ENCODE measurements at places on chromosomes 5 and 9.

- no peaks in the 10 kb centered on the region for H3K36me3 ChIP-seq
- H3K4me1 ChIP-seq, result peaks cover 70% of the 10 kb centered on the region
- H3K27ac ChIP-seq, result peak overlapping the region; percentile 76
- peak overlapping the region; percentile 13 for H3K4me3 ChIP-seq
Observed at GRCh38 chr9:137411645-137412380, 11.1 kb downstream of the EXD3 start.

DNA sequence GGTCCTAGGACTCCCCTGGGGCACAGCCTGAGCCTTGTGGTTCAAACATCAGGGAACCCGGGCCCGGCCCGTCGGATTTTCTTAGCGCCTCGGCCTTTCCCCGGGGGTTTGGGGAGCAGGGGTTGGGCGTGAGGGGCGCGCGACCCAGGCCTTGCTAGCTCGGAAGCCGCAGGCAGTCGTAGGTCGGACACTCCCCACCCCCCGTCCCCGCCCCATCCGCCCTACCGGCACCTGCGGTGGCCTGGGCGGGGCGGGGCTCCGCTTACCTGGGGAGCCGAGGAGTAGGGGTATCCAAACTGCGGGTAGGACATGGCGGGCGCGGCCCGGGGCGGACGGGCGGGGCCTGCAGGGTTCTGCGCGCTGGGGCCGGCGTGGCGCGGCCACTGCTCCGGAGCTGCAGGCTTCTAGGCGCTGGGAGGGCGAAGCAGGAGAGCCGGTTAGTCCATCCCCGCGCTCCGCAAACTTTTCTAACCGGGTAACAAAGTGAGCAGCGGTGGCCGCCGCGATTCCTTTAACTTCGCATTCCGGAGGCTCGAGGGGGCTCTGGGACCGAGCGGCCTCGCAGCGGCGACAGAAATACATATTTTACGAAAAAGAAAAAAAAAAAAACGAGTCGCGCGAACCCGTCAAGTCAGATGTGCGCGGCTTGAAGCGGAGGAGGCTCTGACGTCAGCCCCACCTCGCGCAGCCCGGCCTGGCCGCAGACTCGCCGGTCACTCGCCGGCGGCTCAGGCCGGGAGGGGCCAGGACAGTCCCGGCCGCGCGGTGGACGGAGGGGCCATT, at the start of gene IRX4:
TSS of gene IRX4 (minus strand) at position 589 of the 783 bp plus-strand sequence. CDS start at position 311, 278 bp downstream.
- DNase-seq, result peak; percentile 66
- peaks cover 98% of the 10 kb centered on the region for H3K27me3 ChIP-seq
- peaks cover 20% of the 10 kb centered on the region for H3K4me1 ChIP-seq

GRCh38 chr9:111798786-111799185, 4.0 kb upstream of the SHOC1 start:
- DNase-seq, result no peak
- no peaks in the 10 kb centered on the region for H3K36me3 ChIP-seq
- no peaks in the 10 kb centered on the region for H3K27me3 ChIP-seq
- H3K27ac ChIP-seq, result no peak overlapping the region
- H3K4me1 ChIP-seq, result no peaks in the 10 kb centered on the region
- H3K4me3 ChIP-seq, result no peak overlapping the region

- H3K4me1 ChIP-seq, result no peaks in the 10 kb centered on the region
- DNase-seq, result no peak
- no peaks in the 10 kb centered on the region for H3K36me3 ChIP-seq
- H3K27ac ChIP-seq, result no peak overlapping the region
Observed at GRCh38 chr5:20494706-20495105, 506.7 kb upstream of the CDH18 start.

- no peak overlapping the region for H3K4me3 ChIP-seq
- H3K27me3 ChIP-seq, result no peaks in the 10 kb centered on the region
- peaks cover 72% of the 10 kb centered on the region for H3K4me1 ChIP-seq
- H3K36me3 ChIP-seq, result no peaks in the 10 kb centered on the region
- H3K27ac ChIP-seq, result peak overlapping the region; percentile 91
Observed at GRCh38 chr5:88824141-88824540, 58.8 kb downstream of the MEF2C start.

DNA sequence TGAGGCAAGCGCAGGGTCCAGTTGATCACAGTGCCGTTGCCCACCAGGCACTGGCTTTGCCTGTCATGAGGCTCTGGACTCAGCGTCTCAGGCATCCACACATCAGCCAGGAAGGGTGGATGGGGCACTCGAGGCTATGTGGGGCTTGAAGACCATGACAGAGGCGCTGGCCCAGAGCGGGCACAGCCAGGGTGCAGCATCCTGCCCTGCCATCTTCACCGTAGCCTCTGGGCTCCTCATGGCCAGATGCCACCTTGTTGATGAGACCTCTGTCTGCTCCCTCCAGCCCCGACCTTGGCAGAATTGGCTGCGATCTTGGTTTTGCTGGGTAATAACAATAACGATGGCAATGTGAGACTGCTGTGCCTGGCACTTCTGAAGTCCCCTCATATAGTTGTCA, 404.2 kb upstream of the IRX2 start:
- no peaks in the 10 kb centered on the region for H3K36me3 ChIP-seq
- H3K27me3 ChIP-seq, result no peaks in the 10 kb centered on the region
- no peak overlapping the region for H3K27ac ChIP-seq
- H3K4me3 ChIP-seq, result no peak overlapping the region

- H3K27ac ChIP-seq, result no peak overlapping the region
- no peaks in the 10 kb centered on the region for H3K27me3 ChIP-seq
- no peak overlapping the region for H3K4me3 ChIP-seq
- DNase-seq, result no peak
- no peaks in the 10 kb centered on the region for H3K36me3 ChIP-seq
Observed at GRCh38 chr5:106822851-106823250, 847.9 kb downstream of the EFNA5 start.

DNA sequence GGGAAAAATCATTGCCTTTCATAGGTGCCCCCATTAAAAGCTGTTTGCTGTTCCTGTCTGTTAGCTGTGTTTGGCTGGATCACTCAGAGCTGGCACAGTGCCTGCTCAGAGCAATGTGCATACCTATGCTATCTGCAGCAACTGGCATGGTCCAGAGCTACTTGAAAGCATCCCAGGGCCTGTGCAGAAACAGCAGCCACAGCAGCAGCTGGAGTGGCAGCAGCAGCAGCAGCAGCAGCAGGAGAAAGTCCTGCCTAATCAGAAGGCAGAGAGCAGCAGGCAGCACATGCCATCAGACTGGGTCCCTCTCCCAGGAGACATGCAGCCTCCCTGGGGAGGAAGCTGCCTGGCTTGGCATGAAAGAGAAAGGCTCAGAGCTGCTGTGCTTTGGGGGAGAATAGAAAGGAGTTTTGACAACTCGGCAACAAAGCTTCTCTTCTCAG, 243.8 kb upstream of the WWC1 start:
- DNase-seq, result no peak
- H3K27ac ChIP-seq, result no peak overlapping the region
- no peak overlapping the region for H3K4me3 ChIP-seq
- no peaks in the 10 kb centered on the region for H3K27me3 ChIP-seq
- no peaks in the 10 kb centered on the region for H3K4me1 ChIP-seq

GRCh38 chr9:131889437-131890251, 149.8 kb upstream of the RAPGEF1 start:
- H3K4me1 ChIP-seq, result no peaks in the 10 kb centered on the region
- no peak for DNase-seq
- no peak overlapping the region for H3K27ac ChIP-seq
- no peaks in the 10 kb centered on the region for H3K27me3 ChIP-seq

DNA sequence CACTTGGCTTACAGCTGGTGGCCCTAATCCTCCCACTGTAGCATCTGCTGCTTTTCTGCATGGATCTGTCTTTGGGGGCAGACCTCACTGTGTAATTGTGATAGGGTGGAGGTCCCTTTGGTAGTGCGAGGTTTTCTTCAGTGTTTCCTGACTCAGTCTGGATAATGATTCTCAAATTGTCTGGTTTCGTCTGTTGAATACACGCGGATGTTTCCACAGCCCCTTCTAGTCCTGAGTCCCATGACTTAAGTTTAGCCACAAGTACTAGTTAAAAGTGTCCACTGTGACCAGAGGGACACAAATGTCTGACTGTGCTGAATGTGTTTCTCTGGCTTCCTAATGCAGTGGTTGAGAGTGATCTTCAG, 70.5 kb downstream of the LMNB1 start:
- H3K27ac ChIP-seq, result peak overlapping the region; percentile 85
- no peaks in the 10 kb centered on the region for H3K36me3 ChIP-seq
- no peak overlapping the region for H3K4me3 ChIP-seq
- peaks cover 54% of the 10 kb centered on the region for H3K4me1 ChIP-seq

- no peak for DNase-seq
- no peaks in the 10 kb centered on the region for H3K36me3 ChIP-seq
- no peak overlapping the region for H3K4me3 ChIP-seq
- H3K27me3 ChIP-seq, result peaks cover 44% of the 10 kb centered on the region
- H3K27ac ChIP-seq, result no peak overlapping the region
- no peaks in the 10 kb centered on the region for H3K4me1 ChIP-seq
Observed at GRCh38 chr5:154526231-154527226, 48.5 kb upstream of the HAND1 start.

- H3K27me3 ChIP-seq, result no peaks in the 10 kb centered on the region
- peaks cover 39% of the 10 kb centered on the region for H3K4me1 ChIP-seq
- H3K27ac ChIP-seq, result no peak overlapping the region
- peaks cover 56% of the 10 kb centered on the region for H3K36me3 ChIP-seq
- no peak overlapping the region for H3K4me3 ChIP-seq
Observed at GRCh38 chr9:129832982-129833381, 2.1 kb downstream of the C9orf78 start.

GRCh38 chr5:5466227-5466626, 43.8 kb downstream of the ICE1 start:
- no peak for DNase-seq
- H3K4me3 ChIP-seq, result no peak overlapping the region
- H3K27ac ChIP-seq, result no peak overlapping the region
- no peaks in the 10 kb centered on the region for H3K27me3 ChIP-seq
- H3K36me3 ChIP-seq, result peaks cover 92% of the 10 kb centered on the region

GRCh38 chr9:84261070-84261746, 79.3 kb downstream of the SLC28A3 start:
- H3K27ac ChIP-seq, result no peak overlapping the region
- DNase-seq, result peak; percentile 91
- peak overlapping the region; percentile 50 for H3K4me3 ChIP-seq
- H3K36me3 ChIP-seq, result no peaks in the 10 kb centered on the region

GRCh38 chr5:162654661-162655405, 587.3 kb downstream of the GABRG2 start:
- H3K4me3 ChIP-seq, result no peak overlapping the region
- no peaks in the 10 kb centered on the region for H3K27me3 ChIP-seq
- no peak overlapping the region for H3K27ac ChIP-seq
- H3K4me1 ChIP-seq, result no peaks in the 10 kb centered on the region
- no peaks in the 10 kb centered on the region for H3K36me3 ChIP-seq
- DNase-seq, result no peak

DNA sequence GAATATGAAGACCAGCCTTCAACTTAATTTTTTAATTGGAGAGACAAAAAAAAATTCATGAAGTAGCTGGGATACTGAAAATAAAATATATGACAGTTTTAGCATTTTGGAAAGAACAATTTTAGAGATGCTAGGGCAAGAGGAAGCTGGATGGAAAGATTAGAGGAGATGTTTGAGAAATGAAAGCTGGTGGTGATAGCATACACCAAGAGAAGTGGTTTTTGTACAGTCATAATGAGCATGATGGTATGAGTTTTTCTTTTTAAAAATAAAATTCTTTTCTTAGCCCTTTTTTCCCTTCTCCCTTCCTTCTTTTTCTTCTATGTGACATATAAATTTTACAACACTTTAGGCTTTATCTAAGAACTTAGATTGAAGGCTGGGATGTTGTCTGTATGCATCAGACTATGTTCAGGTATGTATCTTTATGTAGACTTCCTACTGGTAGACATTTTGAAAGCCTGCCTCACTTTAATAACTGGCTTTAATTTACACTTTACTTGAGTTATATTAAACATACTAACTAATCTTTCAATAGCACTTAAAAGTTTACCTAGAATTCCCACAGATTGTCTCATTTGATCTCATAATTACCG, 522.5 kb downstream of the TLE4 start:
- DNase-seq, result no peak
- H3K27me3 ChIP-seq, result no peaks in the 10 kb centered on the region
- no peaks in the 10 kb centered on the region for H3K4me1 ChIP-seq

GRCh38 chr5:151216781-151217180, 7.1 kb downstream of the CCDC69 start:
- peaks cover 100% of the 10 kb centered on the region for H3K4me1 ChIP-seq
- DNase-seq, result no peak
- no peaks in the 10 kb centered on the region for H3K27me3 ChIP-seq
- peak overlapping the region; percentile 98 for H3K27ac ChIP-seq

DNA sequence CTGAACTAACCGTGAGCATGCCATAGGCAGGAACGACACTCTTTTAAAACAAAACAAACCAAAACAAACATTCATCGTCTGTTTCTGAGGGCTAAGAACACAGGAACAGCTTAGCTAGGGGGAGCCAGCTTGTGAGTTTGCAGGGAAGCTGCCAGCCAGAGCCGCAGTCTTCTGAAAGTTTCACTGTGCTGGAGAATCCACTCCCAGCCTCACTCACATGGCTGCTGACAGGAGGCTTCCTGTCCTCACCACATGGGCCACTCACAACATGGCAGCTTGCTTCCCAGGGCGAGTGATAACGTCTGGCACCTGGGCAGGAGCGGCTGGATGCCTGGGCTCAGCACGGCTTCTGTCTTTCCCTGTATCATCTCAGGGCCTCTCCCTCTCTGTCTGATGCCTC, 275.2 kb downstream of the MSX2 start:
- H3K4me1 ChIP-seq, result no peaks in the 10 kb centered on the region
- no peak overlapping the region for H3K4me3 ChIP-seq
- H3K27me3 ChIP-seq, result no peaks in the 10 kb centered on the region

GRCh38 chr9:84254972-84255371, 85.6 kb downstream of the SLC28A3 start:
- H3K4me3 ChIP-seq, result no peak overlapping the region
- no peaks in the 10 kb centered on the region for H3K4me1 ChIP-seq
- H3K27ac ChIP-seq, result no peak overlapping the region
- no peaks in the 10 kb centered on the region for H3K36me3 ChIP-seq

DNA sequence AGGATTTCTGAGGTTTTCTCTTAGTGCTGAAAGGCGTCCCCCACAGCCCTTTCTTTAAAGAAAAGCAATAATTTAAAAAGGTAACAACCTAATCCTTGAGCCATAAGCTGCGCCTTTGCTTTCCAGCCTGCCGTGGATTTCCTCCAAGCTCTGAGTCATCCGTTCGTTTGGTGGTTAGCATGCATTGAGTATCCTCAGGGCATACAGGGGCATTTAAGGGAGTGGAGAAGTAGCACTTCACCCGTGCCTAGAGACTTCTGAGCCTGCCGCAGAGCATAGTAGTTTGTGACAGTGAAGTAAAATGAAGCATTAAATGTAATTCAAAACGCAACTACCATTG, 892 bp upstream of the TNC start:
- H3K4me1 ChIP-seq, result no peaks in the 10 kb centered on the region
- peak overlapping the region; percentile 44 for H3K4me3 ChIP-seq
- no peaks in the 10 kb centered on the region for H3K36me3 ChIP-seq
- peaks cover 65% of the 10 kb centered on the region for H3K27me3 ChIP-seq
- H3K27ac ChIP-seq, result no peak overlapping the region

DNA sequence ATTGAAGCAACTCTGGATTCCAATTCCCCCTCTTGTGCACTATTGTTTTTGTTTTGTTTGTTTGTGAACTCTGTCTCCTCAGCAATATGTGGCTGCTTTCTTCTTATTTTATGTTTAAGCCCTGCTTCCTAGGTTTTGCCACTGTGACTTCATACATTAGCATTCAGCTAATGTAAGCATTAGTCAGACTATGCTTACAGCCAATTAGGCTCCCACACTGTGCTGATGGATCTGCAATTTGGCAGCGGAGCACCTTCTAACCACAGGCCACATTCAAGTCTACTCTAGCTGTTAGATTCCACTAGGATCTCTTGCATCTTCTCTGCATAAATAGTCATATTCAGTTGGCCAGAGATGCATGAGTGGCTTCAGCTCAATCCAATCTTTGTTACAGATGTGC, 9.6 kb upstream of the BICD2 start:
- no peak for DNase-seq
- no peak overlapping the region for H3K4me3 ChIP-seq
- H3K4me1 ChIP-seq, result peaks cover 21% of the 10 kb centered on the region
- H3K36me3 ChIP-seq, result no peaks in the 10 kb centered on the region

GRCh38 chr5:136032564-136032963, 3.8 kb downstream of the TGFBI start:
- no peak overlapping the region for H3K27ac ChIP-seq
- H3K4me1 ChIP-seq, result peaks cover 17% of the 10 kb centered on the region
- H3K4me3 ChIP-seq, result no peak overlapping the region

Measured in spleen (tissue), 13 donors.